ENCODE measurements at places on chromosomes 13 and 19.

GRCh38 chr13:51034906-51035305, 76.2 kb downstream of the C13orf42 start:
- no peak for DNase-seq
- H3K4me1 ChIP-seq, result no peaks in the 10 kb centered on the region
- H3K27me3 ChIP-seq, result no peaks in the 10 kb centered on the region
- no peak overlapping the region for H3K27ac ChIP-seq

GRCh38 chr13:78625384-78625783, 22.0 kb upstream of the POU4F1 start:
- H3K27ac ChIP-seq, result no peak overlapping the region
- no peaks in the 10 kb centered on the region for H3K4me1 ChIP-seq
- H3K36me3 ChIP-seq, result peaks cover 7% of the 10 kb centered on the region
- H3K27me3 ChIP-seq, result no peaks in the 10 kb centered on the region

GRCh38 chr13:43014162-43014561, 9.2 kb upstream of the DNAJC15 start:
- no peak overlapping the region for H3K4me3 ChIP-seq
- no peaks in the 10 kb centered on the region for H3K27me3 ChIP-seq
- no peaks in the 10 kb centered on the region for H3K4me1 ChIP-seq
- H3K27ac ChIP-seq, result no peak overlapping the region

- H3K4me3 ChIP-seq, result no peak overlapping the region
- H3K36me3 ChIP-seq, result no peaks in the 10 kb centered on the region
- no peak overlapping the region for H3K27ac ChIP-seq
- no peaks in the 10 kb centered on the region for H3K27me3 ChIP-seq
- DNase-seq, result no peak
- H3K4me1 ChIP-seq, result no peaks in the 10 kb centered on the region
Measured at GRCh38 chr13:50780201-50781015, 63.1 kb downstream of the DLEU7 start.

DNA sequence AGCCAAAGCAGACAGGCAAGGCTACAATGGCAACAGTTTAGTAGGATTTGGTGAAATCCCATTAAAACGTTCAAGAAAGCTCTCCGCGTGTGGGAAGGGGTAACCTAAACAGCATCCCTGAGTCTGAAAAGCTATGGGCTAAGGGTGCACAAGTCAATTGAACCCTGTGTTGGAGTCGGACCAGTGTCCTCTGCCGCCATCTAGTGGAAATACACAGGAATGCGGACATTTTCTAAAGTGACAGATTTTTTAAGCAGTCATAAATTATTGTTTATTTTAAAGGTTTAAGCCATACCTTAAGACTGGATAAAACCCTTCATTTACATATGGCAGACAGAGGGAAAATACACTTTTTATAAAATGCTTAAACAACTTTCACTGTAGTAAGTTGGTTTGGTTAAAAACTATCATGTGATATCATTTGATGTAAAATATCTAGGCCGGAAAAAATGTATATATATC, 26.5 kb upstream of the LSM14A start:
- H3K4me3 ChIP-seq, result no peak overlapping the region
- no peak overlapping the region for H3K27ac ChIP-seq
- H3K4me1 ChIP-seq, result no peaks in the 10 kb centered on the region
- DNase-seq, result no peak
- H3K27me3 ChIP-seq, result no peaks in the 10 kb centered on the region

GRCh38 chr13:45541806-45542205, 73.7 kb downstream of the ERICH6B start:
- H3K4me1 ChIP-seq, result no peaks in the 10 kb centered on the region
- H3K36me3 ChIP-seq, result no peaks in the 10 kb centered on the region
- DNase-seq, result no peak
- no peaks in the 10 kb centered on the region for H3K27me3 ChIP-seq
- H3K27ac ChIP-seq, result no peak overlapping the region
- no peak overlapping the region for H3K4me3 ChIP-seq

- peaks cover 12% of the 10 kb centered on the region for H3K36me3 ChIP-seq
- H3K4me3 ChIP-seq, result no peak overlapping the region
- H3K27me3 ChIP-seq, result no peaks in the 10 kb centered on the region
- no peak overlapping the region for H3K27ac ChIP-seq
- H3K4me1 ChIP-seq, result no peaks in the 10 kb centered on the region
Measured at GRCh38 chr13:49539313-49539712, 43.6 kb downstream of the PHF11 start.

- no peaks in the 10 kb centered on the region for H3K4me1 ChIP-seq
- DNase-seq, result no peak
- no peaks in the 10 kb centered on the region for H3K36me3 ChIP-seq
- no peaks in the 10 kb centered on the region for H3K27me3 ChIP-seq
- no peak overlapping the region for H3K27ac ChIP-seq
Measured at GRCh38 chr19:5743630-5744029, 23.2 kb downstream of the CATSPERD start.

DNA sequence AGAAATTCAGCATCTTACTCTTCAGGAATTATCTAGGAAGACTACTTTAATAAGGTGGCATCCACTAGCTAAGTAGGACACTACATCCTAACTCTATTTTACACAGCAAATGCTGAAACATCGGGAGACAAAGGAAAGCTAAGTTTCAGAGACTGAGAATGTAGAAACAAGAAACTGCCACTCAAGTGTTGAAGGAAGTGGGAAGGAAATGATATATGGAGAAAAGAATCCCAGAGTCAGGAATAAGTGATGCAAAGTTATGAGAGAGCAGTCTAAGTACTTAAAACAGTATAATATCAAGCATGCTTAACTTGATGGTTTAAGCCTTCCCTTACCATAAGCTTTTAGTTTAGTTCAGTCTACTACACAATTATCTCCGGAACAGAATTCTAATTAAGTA, 52.4 kb downstream of the RBM26 start:
- no peaks in the 10 kb centered on the region for H3K27me3 ChIP-seq
- peaks cover 24% of the 10 kb centered on the region for H3K36me3 ChIP-seq
- H3K4me3 ChIP-seq, result no peak overlapping the region
- DNase-seq, result no peak

GRCh38 chr19:410243-410781, 1.4 kb upstream of the C2CD4C start:
- H3K4me1 ChIP-seq, result peaks cover 9% of the 10 kb centered on the region
- H3K27ac ChIP-seq, result no peak overlapping the region
- no peak for DNase-seq
- H3K27me3 ChIP-seq, result peaks cover 7% of the 10 kb centered on the region
- H3K4me3 ChIP-seq, result no peak overlapping the region
- H3K36me3 ChIP-seq, result no peaks in the 10 kb centered on the region

GRCh38 chr19:57850553-57851017, 926 bp downstream of the ZNF587 start:
- H3K27ac ChIP-seq, result no peak overlapping the region
- DNase-seq, result no peak
- H3K4me3 ChIP-seq, result peak overlapping the region; percentile 81
- no peaks in the 10 kb centered on the region for H3K4me1 ChIP-seq
- H3K36me3 ChIP-seq, result peaks cover 14% of the 10 kb centered on the region

GRCh38 chr13:24071423-24072075, 89.0 kb upstream of the SPATA13 start:
- peaks cover 6% of the 10 kb centered on the region for H3K4me1 ChIP-seq
- H3K27me3 ChIP-seq, result no peaks in the 10 kb centered on the region
- no peak for DNase-seq
- H3K36me3 ChIP-seq, result no peaks in the 10 kb centered on the region
- no peak overlapping the region for H3K4me3 ChIP-seq
- H3K27ac ChIP-seq, result peak overlapping the region; percentile 16

GRCh38 chr13:64675255-64675892, 2554.8 kb downstream of the PCDH9 start:
- H3K27me3 ChIP-seq, result no peaks in the 10 kb centered on the region
- H3K4me3 ChIP-seq, result no peak overlapping the region
- no peaks in the 10 kb centered on the region for H3K4me1 ChIP-seq
- no peak overlapping the region for H3K27ac ChIP-seq
- no peaks in the 10 kb centered on the region for H3K36me3 ChIP-seq

DNA sequence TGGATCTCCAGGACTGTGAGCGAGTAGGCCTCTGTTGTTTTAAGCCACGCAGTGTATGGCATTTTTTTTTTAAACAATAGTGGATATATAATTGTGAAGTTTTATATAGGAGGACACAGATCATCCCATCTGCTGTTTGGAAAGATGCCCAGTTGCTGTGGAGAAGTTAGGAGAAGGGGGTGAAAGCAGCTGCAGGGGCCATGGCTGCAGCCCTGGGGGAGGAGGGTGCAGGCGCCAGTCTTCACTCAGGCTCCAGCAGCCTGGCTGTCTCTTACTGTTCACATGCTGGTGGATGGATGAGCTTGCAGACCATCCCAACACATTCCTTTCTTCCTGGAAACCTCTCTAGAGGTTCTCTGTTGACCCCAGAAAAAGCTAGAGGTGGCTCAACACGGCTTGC, 242.3 kb downstream of the TEX29 start:
- DNase-seq, result no peak
- H3K4me1 ChIP-seq, result no peaks in the 10 kb centered on the region
- H3K27me3 ChIP-seq, result no peaks in the 10 kb centered on the region
- H3K4me3 ChIP-seq, result no peak overlapping the region

- H3K27ac ChIP-seq, result no peak overlapping the region
- H3K27me3 ChIP-seq, result no peaks in the 10 kb centered on the region
- no peak overlapping the region for H3K4me3 ChIP-seq
- DNase-seq, result no peak
Measured at GRCh38 chr13:32731576-32731975, 145.3 kb downstream of the PDS5B start.
